ACHN (cell line): ENCODE measurements at places on chromosomes 6 and 20.
A peak's percentile ranks its signal among the peaks of the same experiment; 100 is the strongest.

GRCh38 chr6:30828027-30828962 is 56.0 kb upstream of the DDR1 start:
- DNase-seq: peak; percentile 67

GRCh38 chr20:48682529-48683363 is 145.1 kb downstream of the PREX1 start:
- DNase-seq: no peak

DNA sequence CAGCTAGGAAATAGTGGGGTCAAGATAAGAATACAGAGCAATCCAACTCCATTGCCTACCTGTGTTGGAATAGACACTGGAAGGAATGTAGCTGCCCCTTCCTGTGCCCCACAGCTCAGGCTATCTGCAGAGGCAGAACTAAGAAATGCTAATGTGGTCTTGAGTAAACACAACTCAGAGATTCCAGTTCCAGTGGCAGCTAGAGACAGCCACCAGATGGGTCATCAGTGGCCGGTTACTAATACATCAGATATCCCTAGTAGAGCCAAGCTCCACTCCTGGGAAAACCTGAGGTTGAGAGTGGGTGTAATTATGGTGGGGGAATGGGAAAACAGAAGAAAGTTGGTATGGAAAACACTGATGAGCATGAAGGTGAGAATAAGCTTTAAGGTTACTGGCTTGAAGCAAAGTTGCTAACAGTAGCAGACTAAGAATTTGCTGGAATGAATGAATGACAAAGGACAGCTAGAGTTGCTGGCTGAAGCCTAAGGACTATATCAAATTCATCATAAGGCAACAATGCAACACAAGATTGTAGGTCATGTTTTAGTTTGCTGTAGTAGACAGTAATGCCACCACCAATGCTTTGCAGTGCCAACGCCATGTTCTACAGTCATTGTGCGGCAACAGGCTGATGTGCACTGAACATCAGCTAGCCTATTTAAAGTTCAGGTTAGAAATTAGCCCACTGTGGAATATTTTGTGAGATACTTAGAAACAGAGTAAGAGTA is 28.3 kb upstream of the FAM83C start:
- DNase-seq: peak; percentile 87

- no peak for DNase-seq
Measured at GRCh38 chr6:134094441-134094840, 42.0 kb upstream of the SLC2A12 start.

DNA sequence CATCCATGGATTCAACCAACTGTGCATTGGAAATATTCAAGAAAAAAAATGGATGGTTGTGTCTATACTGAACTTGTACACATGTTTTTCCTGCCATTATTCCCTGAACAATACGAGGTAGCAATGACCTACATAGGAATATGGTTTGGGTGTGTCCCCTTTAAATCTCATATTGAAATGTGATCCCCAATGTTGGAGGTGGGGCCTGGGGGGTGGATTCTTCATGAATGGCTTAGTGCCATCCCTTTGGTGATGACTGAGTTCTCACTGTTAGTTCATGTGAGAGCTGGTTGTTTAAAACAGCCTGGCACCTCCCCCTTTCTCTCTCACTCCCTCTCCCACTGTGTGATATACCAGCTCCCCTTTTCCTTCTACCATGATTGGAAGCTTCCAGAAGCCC is 139.8 kb upstream of the BACH2 start:
- no peak for DNase-seq

GRCh38 chr6:139028658-139029469 is at the start of gene ABRACL:
Gene ABRACL (plus strand): TSS chr6:139028745. CDS start chr6:139034161, 5,416 bp downstream.
- DNase-seq: peak; percentile 74

GRCh38 chr6:149694921-149695320 is 23.0 kb downstream of the LATS1 start:
- no peak for DNase-seq

GRCh38 chr6:123997223-123997622 is 193.6 kb downstream of the NKAIN2 start:
- no peak for DNase-seq

- DNase-seq: no peak
Measured at GRCh38 chr6:14953836-14954235, 292.0 kb upstream of the JARID2 start.

- no peak for DNase-seq
Measured at GRCh38 chr6:127103482-127103881, 15.0 kb upstream of the RSPO3 start.

DNA sequence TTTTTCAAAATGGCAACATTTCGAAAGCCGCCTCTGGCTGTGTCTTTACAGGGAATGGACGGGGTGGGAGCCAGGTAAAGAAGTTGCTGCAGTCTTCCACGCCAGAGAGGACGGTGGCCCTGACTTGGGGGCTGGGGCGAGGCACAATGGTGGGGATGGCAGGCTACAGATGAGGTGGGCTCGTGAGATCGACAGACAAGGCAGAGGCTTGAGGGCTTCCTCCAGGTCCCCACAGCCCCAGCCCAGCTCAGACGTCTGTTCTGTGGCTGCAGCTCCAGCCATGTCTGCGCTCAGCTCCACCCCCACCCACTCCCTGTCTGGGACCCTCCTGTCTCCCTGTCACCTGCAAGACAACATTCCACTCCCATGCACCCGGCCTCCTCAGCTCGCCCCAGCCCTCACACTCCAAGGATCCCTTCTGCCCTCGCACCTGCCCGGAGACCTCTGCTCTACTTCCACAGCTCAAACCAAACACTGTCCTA is 7.4 kb upstream of the C20orf144 start:
- DNase-seq: no peak

DNA sequence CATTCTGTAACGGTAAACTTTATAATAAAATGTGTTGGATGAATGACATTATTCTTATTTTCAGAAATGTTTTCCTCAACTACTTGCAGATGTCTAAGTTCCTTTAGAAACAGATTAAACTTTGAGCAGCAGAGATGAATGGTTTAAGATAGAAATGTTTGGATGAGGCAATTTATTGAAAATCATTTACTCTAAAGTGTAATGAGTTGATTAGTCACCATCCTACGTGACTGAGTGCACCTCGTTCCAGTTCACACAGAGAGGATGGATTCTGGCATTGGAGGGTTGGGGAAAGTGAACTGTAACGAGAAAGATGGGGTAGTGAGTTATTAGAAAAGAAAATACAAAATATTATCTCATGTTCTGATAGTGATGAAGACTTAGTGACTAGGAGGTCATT is 28.7 kb downstream of the SMPDL3A start:
- DNase-seq: peak; percentile 42

DNA sequence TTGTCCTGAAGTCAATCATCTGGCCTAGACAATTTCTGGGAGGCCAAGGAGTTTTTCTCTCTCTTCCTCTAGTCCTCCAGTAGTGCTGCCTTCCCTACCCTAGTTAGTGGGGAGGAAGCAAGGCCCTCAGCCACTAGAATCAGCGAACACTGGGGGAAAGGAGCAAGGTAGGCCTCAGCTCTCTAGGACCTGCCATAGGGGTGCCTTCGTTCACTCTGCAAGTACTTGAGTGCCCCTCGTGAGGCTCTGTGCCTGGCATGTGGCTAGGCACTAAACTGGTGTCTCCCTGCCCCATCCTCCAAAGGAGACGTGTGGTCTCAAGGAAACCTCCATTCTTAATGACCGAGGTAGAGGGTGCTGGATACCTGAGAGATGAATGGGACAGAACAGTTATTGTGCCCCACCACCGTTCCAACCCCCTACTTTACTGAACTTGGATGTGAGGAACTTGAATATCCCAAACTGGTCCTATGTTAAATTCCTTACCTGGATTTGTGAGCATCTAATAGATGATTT is 1.1 kb downstream of the DEF6 start:
- no peak for DNase-seq

GRCh38 chr20:19823216-19823615 is 65.2 kb downstream of the RIN2 start:
- DNase-seq: no peak

GRCh38 chr6:22940581-22941290 is 371.4 kb downstream of the HDGFL1 start:
- DNase-seq: no peak

- no peak for DNase-seq
Measured at GRCh38 chr6:109486068-109486467, 3.0 kb upstream of the ZBTB24 start.

GRCh38 chr6:17352302-17352701 is 41.1 kb upstream of the CAP2 start:
- no peak for DNase-seq

- no peak for DNase-seq
Measured at GRCh38 chr6:20658516-20658915, 124.3 kb downstream of the CDKAL1 start.

DNA sequence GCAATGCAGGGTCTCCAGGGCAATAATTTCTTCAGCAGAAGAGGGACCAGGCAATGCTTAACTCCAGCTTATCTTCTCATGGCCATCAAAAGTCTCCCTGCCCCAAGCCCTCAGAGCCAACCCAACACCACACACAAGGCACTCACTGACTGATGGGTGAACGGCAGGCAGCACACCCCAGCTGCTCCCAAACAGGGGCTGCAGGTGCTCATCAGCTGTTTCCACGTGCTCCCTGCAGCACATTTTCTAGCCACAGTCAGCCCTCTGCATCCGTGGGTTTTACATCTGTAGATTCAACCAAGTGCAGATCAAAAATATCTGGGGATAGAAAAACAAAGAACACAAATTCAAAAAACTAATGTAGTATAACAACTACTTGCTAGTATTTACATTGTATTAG is 4.0 kb upstream of the GABRR1 start:
- DNase-seq: no peak

DNA sequence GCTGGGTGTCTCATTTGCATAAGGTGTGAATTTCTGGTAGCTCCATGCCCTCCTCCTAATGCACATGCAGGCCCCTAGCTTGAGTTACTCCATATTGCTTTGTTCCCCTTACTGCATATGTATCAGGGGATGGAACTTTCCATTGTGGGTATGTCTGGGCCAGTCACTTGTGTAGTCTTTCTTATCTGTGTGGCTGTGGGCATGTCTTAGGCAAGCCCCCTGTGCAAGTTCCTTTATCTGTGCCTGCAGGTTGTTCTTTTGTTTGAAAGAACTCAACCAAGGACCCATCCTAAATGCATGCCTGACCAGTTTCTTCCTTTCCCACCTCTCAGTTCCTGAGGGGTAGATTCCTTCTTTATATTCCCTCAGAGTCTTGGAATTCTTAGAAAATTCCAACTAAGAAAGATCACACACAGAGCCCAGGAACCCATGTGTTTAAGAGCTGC is 23.6 kb downstream of the MBOAT1 start:
- no peak for DNase-seq

- DNase-seq: no peak
Measured at GRCh38 chr6:52647199-52647598, 23.7 kb upstream of the TMEM14A start.

- no peak for DNase-seq
Measured at GRCh38 chr6:15480525-15480924, 182.3 kb downstream of the DTNBP1 start.

GRCh38 chr20:10662151-10662550 is 11.6 kb downstream of the JAG1 start:
- DNase-seq: no peak

DNA sequence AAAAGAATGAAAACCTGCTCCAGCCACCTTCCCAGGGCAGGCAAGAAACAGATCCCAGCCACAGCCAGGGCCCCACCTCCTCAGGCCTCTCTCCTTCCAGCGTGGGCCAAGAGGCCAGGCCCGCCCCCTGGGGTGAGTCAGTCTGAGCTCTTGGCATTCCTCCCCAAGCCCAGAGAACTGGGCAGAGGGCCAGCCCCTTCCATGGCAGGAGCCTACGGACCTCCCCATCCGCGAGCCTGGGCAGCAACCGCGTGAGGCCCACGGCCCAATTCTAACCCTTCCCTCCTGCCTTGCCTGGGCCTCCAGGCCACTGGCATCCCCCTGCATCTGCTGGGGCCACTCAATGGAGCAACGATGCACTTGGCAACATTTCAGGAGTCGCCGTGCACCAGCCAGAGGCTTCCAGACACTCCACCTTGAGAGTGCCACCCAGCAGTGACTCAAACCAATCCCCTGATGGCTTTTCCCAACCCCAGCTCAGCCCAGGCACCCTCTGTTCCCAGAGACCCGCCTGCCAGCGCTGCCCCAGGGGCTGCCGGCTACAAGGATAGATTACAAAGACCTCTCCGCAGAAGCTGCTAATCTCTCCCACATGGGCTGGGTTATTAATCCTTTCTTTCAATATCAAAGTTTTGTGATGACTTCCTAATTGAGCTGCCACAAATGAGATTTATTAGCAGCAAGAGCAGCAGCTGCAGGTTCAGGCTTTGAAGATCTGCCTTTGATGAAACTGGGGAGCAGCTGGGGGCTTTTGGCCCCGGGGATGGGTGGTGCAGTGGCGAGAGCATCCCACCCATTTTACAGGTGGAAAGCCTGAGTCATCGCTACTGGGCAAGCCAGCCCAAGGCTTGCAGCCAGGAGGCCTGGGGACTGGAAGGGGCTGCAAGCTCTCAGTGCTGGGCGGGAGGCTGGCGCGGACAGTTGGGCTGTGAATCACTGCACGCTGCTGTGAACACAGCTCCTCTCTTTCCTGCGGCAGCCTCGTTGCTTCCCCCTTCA is 85.7 kb downstream of the NFATC2 start:
- DNase-seq: peak; percentile 95

DNA sequence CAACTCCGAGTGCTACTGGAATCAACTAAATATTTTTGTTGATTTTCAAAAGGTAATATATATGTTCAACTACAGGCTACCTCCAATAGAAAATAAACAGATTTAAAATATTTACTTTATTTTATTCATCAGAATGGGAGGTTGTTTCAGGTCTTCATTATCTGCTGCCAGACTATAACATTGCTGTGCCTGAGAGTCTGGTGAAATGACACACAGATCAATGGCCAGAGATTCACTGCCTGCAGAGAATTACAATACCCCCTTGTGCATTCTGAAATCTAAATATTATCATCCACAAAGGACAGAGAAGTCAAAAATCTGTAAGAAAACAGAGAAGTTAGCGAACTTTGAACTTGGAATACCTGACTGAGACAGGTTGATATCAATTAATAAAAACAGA is 667.8 kb upstream of the GJE1 start:
- no peak for DNase-seq

GRCh38 chr6:134453792-134454510 is 136.0 kb upstream of the SGK1 start:
- DNase-seq: no peak

- DNase-seq: peak; percentile 21
Measured at GRCh38 chr20:137668-138490, 4.5 kb upstream of the DEFB126 start.

GRCh38 chr6:2820415-2820814 is 21.2 kb downstream of the SERPINB1 start:
- no peak for DNase-seq

- DNase-seq: no peak
Measured at GRCh38 chr6:126268092-126268491, 71.8 kb upstream of the CENPW start.
